Neural crest cell (in vitro differentiated cells): ENCODE measurements at places on chromosomes 6 and 20. TPM values are rescaled to one million over a fixed set of nuclear protein-coding genes. Genes with fewer than 3 reads are reported as not detected.

DNA sequence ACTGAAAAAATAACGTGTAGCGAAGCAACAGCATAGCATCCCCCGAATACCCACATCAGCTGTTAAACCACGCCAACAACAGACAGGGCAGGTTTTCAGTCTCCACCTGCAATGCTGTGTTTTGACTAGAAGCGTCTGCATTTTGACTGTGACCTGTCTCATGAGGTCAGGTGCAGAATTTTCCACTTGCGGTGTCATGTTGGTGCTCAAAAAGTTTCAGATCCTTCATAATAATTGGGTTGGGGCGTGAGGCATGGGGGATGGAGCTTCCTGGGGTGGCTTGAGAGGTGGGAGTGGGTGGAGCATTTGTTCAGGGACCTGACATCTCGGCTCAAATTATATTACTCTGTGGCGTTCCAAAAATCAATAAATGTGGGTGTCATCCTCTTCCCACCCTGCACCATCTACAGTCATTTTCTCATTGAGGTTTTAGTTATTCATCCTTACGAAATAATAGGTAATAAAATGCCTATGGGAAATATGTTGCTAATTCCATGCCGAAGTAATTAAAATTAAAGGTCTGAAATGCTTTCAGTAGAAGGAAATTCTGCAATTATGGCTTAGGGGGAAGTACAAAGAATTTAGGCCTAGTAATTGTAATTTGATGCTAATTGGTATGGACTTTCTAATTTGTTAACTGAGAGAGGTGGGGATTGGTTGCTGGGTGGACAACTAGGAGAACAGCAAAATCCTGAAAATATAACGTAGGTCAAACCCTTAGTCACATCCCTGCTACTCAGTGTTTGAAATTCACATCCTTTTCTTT, 81.0 kb downstream of the TIAM2 start:
- no peak for DNase-seq

DNA sequence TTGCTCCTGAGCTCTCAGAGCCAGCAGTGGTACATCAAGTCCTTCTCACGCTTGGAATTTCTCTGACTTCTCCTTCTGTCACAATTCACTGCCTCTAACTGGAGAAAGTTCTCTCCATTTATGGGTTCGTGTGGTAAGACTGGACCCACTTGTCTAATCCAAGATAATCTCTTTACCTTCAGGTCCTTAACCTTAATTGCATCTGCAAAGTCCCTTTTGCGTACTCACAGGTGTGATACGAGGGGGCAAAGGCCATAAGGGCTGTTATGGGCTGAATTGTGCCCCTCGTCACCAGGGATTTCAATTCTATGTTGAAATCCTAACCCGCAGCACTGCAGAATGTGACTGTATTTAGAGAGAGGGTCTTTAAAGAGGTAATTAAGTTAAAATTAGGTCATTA, 27.5 kb upstream of the TBC1D22B start:
- no peak for DNase-seq

DNA sequence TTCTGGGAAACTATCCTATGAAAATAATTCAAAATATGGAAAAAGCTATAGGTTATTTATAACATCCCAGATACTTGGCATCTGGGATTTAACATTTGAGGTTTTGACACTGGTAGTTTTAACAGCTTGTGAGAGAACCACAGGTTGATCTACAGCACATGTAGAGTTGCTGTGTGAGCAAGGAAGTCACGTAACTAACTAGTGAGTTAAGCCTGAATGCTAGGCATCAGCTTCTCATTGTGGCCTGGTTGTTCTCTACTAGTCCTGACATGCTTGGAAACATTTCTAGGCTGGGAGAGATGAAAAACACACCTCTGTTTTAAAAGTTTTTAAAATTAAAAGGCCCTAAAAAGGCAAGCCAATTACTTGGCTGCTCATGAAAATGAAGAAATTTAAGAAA, 28.2 kb downstream of the ESF1 start:
- DNase-seq, result no peak

LRRN4 gene
- total RNA-seq, result not detected in 2 replicates

DNA sequence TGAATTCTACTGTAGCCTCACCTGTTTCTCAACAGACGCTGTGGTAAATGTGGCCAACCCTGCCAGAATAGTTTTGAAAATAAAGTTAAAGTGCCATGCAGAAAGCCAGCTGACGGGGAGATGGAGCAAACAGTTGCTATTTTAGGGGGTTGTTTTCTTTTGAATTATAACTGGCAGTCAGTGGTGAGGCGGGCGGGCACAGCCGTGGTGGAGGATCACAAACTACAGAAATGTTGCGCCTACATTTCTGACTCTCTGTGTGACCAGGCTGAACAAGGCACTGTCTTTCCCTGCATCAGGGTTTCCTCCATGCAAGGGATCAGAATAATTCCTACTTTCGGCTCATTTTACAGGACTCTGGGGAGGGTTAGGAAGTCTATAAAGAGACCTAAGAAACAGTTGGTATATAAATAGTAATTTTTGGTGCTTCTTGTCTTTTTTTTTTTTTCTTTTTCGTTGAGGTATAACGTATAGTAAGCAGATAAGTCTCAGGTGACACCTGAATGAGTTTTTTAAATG, 17.2 kb downstream of the CHMP4B start:
- no peak for DNase-seq

- no peak for DNase-seq
Observed at GRCh38 chr20:38255393-38255792, 5.1 kb downstream of the KIAA1755 start.

DNA sequence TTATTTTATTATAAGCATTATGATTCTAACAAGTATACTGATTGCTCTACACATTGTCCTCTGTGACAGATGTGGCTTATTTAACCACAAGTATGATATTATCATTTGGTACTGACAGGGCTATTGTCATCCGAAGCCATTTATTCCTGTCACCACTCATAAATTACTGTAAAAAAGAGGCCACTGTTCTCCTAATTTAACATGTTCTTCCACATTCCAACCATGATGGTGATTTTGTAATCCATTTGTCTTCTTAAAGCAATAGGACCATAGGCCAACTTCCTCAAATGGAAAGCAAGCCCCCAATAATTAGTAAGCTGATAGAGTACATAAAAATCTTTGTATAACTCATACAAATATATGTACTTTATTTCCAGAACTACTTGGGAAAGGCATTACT, 50.6 kb downstream of the FUT9 start:
- no peak for DNase-seq

SLC22A7 gene
- 0.37 TPM in 1 of 2 replicates, not detected in the other for total RNA-seq

DNA sequence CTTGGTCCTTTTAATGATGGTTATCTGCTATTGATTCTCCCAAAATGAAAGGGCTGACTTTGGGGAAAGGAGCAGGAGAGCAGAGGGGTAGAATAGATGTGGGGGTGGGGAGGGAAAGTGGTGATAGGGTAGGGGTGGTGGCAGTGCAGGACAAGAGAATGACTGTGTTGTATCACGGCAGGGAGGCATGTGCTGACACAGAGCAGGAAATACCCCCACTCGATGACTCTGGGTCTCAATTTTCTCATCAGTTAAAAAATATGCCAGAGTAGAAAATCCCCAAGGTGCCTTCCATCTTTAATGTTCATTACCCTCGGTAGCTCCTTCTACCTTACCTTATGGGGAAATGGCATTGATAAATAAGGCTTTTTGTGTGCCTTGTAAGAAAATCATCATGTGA, 79.0 kb upstream of the ATXN1 start:
- DNase-seq, result no peak

GRCh38 chr6:140370441-140370840, 996.0 kb upstream of the CITED2 start:
- DNase-seq, result no peak

DNA sequence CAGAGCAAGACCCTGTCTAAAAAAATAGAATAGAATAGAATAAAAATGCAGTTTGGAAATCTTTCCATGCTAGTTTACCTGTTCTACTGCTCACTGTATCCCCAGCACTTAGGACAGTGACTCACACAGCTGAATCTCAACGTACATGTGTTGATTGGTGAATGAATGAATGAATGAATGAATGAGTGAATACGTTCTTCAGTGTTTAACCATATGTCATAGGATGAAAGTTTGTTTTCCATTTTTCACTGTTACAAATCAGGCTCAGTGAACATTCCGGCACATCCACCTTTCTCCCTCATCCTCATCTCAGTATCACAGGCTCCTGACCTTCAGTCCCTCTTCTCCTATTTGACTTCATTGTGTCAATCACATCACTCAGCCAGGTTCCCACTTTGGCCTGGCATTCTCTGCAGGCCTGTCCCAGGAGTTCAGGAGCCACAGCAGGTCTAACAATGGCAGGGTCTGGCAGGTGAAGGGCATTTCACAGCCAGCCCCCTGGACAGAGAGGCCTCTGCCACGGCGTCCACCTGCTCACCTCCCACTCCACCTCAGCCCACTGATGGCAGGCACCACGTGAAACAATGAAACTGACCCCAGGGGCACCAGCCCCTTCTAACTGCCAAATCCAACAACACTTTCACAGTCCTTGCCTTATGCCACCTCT, 7.9 kb downstream of the ZC3H12D start:
- DNase-seq, result no peak

FAXC gene
- total RNA-seq, result 25.0 and 26.7 TPM in 2 replicates

- no peak for DNase-seq
Observed at GRCh38 chr6:146666909-146667308, 68.1 kb downstream of the ADGB start.

RAB44 gene
- not detected in 2 replicates for total RNA-seq

C20orf204 gene
- 2.1 and 2.3 TPM in 2 replicates for total RNA-seq

FAM83B gene
- not detected in 2 replicates for total RNA-seq

CTSZ gene
- 22.7 and 23.6 TPM in 2 replicates for total RNA-seq

KIF13A gene
- 34.4 TPM in 2 replicates for total RNA-seq

DNA sequence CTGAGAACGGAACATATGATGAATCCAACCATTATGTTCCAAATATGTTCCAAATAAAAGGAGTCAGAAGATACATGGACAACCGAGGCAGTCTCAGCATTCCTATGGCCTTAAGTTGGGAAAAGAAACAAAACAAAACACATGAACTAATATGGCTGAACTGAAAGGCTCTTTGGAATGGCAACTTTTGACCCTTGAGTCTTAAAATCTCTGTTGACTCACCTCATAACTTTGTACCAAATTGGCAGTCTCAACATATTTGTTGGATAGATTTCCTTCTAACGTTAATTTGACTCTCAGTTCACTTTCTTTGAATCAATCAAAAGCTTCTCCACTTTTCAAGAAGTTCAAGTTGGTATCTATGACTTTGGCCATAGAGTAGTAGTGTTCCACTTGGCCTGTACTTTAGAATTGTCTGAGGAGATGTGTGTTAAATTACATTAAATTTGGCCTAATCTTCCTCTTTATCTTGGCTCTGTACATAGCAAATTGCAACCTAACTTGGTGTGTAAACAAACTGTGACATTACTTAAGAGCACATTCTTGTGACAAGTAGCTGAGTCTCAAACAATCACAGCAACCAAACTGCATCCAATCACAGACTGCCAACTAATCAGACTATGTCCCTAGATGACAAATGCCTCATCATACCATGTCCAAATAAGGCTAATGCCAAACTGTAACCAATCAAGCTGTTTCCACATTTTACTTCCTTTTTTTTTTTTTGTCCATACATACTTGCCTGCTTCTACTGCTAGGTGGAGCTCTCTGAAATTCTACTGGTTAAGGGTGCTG, 208.8 kb downstream of the BMP2 start:
- DNase-seq, result no peak

DNA sequence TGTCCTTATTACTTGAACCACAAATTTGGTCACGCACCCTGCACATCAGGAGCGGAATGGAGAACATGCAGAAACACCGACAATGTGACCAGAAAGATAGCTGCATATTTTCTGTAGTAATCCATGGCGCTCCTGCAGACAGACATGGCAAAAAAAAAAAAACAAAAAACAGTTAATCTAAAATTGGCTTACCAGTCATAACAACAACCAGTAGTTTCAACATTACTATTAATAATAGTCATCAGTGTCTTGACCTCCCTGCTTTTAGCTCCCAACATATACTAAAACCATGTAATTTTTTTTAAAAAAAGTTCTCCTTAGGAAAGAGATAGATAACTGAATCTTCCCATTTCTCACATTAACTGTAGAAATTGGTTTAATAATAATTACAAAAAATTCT, 6.8 kb downstream of the CGA start:
- no peak for DNase-seq

DNA sequence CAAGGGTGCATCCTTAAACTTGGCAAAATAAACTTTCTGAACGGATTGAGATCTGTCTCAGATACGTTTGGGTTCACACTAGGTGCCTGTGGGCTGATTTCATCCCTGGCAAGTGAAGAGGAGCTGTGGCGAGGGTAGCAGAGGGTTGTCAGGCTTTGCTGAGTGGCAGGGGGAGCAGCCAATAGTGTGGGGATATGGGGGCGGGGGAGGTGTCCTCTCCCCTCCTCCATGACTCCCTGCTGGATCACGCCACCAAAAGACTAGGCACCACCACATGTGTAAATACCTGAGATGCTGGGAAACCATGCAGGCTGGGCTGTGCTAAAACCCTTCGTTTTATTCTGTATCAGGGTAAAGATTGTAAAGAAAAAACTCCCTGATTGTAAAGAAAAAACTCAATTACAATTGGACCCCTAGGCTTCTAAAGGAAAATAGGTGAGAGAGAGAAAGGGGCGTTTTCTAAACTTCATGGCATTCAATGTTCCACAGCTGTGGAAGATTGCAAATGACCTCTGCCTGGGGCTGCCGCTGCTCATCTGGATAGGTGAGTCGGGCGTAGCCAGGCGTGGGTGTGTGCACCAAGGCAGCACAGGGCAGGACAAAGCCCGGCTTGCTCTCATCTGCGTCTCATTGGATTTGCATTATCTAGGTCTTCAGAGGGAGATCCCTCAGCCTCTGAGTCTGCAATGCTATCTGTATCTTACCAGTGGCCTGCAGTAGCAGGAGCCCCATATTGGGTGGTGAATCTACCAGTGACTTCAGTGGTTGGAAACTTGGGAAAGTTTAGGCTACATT, 26.9 kb upstream of the ADTRP start:
- no peak for DNase-seq
